ENCODE measurements at places on chromosomes 1 and 21.

GRCh38 chr1:241902391-241903065 is 54.5 kb downstream of the EXO1 start:
- DNase-seq = peak; percentile 55

- no peak for DNase-seq
These were observed 38.2 kb downstream of the PAX7 start for GRCh38 chr1:18668750-18669404.

- DNase-seq = no peak
These were observed 5.2 kb upstream of the PIGR start for GRCh38 chr1:206951318-206952100.

DNA sequence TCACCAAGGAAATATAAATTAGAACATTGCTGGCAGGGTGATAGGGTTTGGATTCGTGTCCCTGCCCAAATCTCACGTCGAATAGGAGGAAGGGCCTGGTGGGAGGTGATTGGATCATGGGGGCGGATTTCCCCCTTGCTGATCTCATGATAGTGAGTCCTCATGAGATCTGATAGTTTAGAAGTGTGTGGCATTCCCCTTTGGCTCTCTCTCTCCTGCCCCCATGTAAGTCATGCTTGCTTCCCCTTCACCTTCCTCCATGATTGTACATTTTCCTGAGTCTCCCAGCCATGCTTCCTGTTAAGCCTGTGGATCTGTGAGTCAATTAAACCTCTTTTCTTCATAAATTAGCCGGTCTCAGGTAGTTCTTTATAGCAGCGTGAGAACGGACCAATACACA is 60.6 kb downstream of the VPS26C start:
- no peak for DNase-seq

DNA sequence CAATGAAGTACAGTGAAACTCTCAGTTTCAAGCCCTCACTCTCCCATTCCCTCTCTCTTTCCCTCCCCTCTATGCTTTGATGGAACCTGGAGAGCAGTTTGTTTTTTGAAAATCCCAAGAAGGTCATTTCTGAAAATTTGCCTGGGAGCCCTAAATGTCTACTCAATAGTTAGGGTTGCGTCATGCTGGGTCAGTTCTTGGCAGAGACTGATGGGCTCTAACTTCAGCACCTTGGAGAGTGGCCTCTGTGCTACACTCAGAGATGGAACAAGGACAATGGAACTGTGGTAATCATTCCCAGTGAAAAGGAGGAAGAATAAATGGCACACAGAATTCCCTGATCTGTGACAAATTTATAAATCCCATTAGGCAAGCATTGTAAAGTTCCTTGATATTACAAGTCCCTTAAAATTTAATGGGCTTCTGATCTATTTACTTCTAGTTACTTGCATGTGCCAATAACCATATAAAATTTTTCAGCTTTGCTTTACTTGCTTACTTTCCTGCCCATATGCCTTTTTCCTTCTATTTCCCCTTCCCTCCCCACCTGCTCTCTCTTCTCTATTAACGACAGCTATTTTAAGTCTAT is 182.9 kb upstream of the KCND3 start:
- peak; percentile 87 for DNase-seq

- no peak for DNase-seq
These were observed 3.6 kb downstream of the ACTN2 start for GRCh38 chr1:236689713-236690569.

DNA sequence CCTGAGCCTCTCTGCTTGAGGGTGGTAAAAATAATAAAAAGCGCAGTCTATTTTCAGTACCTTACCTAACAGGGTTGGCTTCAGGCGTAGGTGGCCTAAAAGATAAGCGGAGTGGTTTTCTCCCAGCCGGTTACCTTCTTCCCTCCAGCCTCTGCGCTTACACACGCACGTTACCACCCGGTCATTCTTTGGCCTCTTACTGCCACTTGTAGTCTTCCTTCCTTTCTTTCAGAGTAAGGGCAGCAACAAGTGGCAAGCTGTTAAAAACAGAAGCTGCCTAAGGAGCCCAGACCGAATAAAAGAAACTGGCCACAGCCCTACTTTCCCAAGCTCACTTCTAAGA is 35.4 kb downstream of the CLCA1 start:
- DNase-seq = peak; percentile 59

DNA sequence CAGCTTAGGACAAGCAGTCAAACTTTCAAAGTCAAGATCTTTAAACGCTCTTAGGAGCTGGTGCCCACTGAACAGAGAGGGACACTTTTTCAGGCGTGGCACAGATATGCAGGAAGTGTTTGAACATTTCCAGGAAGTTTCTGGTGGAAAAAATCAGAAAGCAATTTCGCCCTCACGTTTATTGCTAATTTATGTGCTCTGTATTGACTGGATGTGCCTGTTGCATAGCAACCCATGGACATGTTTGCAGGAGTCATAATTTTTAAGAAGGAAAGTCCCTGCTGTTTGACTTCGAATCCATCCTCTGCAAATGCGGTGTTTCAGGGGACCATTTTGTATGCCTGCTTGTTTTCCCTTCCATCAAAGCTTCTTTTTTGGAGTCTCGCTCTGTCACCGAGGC is 239.9 kb upstream of the IRF2BP2 start:
- DNase-seq = no peak

- no peak for DNase-seq
These were observed 28.5 kb downstream of the SLC16A1 start for GRCh38 chr1:112927462-112927990.

- no peak for DNase-seq
These were observed 87.3 kb downstream of the SIK1 start for GRCh38 chr21:43339668-43340067.

- peak; percentile 86 for DNase-seq
These were observed 118.3 kb downstream of the CNIH3 start for GRCh38 chr1:224734261-224734935.

GRCh38 chr1:48030696-48031365 is 33.6 kb upstream of the TRABD2B start:
- peak; percentile 24 for DNase-seq

- DNase-seq = no peak
These were observed 54.1 kb downstream of the ARHGAP29 start for GRCh38 chr1:94183197-94183815.

DNA sequence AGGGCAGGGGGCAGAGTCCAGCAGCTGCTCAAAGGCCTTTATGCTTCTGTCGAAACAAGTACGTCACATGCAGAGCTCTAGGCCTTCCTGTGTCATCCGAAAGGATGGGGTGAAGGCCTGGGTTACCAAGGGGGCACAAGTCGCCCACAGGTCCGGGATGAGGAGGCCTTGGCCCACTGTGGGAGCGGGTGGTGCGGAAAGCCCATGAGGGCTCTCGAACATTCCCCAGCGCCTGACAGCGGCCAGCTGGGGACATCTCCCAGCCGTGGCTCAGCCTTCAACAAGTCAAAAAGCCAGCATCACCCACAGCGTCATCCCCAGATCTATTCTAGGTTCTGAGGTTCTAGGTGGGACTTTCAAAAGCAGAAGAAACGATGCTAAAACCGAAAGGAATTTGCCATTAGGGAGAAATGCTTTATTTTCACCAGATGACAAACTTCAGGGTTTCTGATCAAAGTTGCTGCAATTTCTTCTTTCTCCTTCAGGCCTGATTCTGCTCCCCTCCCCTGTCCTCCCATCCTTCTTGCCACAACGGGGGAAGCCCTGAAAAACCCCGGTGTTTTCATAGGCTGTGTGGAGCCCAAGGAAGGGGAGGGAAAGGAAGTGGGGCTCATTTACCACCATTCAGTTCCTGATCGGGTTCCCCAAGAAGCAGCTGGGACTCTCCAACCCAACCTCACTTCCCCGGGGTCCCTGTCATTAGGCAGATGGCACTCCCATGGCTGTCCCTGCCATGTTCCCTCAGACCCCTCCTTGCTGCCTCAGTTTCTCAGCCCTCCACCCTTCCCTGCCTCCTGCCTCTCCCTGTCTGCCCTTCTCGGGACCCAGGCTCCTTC is 17.6 kb downstream of the GPR137B start:
- DNase-seq = no peak

GRCh38 chr1:80059940-80060339 is 1053.4 kb upstream of the ADGRL4 start:
- peak; percentile 38 for DNase-seq

DNA sequence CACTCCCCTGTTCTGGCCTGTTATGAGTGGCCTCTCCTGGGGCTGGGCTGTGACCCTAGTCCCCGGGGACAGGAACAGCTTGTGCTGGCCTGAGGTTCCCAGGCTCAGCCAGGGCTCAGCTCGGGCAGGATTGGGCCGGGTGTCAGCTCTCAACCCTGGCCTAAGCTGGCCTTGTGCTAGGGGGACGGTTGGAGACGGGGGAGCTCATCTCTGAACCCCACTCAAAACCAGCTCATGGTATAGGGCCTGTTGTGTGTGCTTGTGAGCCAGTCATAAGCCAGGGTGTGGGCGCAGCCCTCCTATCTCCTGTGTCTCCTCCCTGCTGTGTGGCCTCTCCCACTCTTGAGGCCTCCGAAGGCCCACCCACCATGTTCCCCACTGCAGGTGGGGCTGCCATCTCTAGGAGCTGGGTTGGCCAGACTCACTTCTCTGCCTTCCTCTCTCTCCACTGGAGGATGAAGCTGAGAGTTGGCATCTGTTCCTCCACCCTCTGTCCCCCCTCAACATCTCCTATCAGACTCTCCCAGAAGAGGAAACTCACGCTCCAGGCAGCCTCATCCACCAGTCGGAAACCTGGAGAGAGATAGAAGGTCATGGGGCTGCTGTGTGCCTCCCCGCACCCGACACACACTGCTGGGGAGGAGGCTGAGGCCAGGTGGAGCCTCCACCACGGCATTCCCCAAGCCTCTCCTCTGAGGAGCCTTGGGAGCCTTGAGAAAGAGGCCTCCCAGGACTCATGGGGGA is 1.4 kb downstream of the PEAR1 start:
- no peak for DNase-seq

- DNase-seq = no peak
These were observed 421 bp downstream of the PSRC1 start for GRCh38 chr1:109282497-109282951.

DNA sequence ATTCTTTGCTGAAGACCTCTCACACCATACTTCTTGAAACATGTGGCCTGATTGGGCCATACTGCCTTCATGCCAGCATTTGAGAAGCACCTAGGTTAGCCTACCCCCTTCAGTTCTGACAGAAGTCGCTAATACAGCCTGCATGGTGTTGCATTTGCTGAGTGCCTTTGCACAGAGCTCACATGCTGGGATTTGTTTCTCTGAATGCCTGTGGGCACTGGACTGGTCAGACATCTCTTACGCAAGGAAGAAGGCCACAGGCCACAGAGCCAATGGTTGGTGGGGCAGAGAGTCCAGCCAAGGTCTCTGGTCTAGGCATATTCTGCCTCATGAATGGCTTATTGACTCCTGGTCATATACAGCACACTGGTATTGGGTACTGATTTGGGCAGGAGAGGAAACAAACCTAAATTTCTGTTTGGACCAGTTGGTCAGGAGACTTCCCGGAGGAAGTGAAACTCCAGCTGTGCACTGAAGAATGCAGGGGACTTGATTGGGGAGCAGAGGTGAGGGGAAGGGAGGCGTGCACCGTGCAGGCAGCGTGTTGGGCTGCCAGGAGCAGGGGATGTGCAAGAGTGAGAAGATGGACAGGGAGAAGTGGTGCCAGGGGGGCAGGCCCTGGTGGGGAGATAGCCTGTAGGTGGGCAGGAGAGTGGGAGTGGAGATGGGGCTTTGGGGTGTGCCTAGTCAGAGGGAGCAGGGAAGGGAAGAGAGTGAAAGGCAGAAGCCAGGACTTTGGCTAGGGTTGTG is 18.1 kb downstream of the URB2 start:
- DNase-seq = no peak

DNA sequence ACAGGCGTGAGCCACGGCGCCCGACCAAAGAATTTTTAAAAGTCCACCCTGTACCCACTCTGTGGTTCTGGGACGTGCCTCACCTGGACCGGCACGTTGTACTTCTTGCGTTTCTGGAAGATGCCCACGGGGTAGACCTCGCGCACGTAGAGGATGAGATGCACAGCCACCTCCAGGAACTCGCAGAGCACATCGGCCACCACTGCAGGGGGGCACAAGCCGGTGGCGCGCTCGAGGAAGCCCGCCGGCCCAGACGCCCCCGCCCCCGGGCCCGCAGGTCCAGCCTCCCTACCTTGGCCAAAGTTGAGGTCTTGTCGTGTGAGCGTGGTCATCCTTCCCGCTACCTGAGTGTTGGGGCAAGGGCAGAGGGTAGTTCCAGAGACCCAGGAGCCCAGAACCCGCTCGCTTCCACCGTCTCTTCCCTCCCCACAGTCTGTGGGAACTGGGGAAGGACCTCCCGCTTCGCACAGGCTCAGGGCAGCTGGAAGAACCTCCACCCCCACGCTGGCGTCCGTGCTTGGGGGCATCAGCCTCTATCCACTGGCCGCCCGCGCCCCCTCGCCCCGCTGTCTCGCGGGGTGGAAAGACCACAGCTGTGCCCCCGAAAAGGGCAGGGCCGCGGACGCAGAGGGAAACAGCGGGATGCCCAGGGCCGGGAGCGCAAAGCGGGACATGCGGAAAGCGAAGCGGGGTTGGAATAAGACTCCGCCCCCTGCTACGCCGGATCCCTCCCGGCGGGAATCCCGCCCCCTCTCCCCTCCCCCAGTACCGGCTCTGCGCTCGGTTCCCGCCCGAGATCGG is 478 bp downstream of the MAD2L2 start:
- DNase-seq = no peak

DNA sequence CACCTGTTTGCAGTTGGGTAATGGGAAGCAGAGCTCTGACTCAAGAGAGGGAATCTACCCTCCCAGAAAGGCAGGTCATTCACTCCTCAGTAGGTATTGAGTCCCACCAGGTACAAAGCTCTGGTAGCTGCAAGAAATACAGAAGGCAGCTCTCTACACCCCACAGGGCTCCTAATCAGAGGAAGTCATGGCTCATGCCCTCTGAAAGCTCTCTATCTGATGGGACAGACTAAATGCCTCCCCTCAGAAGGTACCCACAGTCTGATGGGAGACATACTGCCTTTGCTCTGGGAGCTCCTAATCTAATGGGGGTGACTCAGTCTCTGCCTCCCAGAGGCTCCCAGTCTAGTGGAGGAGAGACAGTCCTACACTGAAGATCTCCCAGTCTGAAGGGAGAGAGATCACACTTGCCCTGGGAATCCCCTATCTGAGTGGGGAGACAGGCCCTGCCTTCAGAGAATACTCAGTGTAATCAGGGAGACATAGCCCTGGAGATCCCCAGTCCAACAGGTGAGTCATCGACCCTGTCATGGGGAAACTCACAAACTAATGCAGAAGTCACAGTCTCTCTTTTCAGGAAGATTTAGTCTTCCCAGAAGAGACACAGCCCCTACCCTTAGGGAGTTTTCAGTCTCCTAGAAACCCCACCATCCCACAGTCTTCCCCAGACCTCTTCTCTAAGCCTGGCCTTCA is 23.7 kb downstream of the CAMK1G start:
- no peak for DNase-seq

GRCh38 chr1:115555446-115555845 is 86.3 kb upstream of the VANGL1 start:
- no peak for DNase-seq
